NCI-H1105 (cell line): ENCODE measurements at places on chromosomes 3 and 15.
A peak's percentile ranks its signal among the peaks of the same experiment; 100 is the strongest.

GRCh38 chr3:153974614-153975013 is 146.6 kb upstream of the ARHGEF26 start:
- no peak for DNase-seq

DNA sequence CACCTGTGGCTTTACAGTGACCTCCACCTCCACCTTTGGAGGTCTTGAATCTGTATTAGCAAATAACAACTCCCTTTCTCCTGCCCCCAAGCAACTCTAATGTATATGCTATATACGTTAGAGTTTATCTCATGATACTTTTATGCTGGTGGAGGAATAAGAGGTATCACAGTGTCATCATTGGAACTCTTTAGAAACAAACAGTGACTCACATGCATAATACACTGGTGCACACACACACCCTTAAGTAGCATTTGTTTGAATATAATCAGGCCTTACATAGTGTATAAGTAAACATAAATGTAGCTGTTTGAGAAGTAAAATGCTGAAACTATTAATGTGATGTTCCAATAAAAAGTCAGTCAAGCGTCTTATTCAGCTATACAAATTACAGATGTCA is 280.2 kb upstream of the C2CD4B start:
- no peak for DNase-seq

DNA sequence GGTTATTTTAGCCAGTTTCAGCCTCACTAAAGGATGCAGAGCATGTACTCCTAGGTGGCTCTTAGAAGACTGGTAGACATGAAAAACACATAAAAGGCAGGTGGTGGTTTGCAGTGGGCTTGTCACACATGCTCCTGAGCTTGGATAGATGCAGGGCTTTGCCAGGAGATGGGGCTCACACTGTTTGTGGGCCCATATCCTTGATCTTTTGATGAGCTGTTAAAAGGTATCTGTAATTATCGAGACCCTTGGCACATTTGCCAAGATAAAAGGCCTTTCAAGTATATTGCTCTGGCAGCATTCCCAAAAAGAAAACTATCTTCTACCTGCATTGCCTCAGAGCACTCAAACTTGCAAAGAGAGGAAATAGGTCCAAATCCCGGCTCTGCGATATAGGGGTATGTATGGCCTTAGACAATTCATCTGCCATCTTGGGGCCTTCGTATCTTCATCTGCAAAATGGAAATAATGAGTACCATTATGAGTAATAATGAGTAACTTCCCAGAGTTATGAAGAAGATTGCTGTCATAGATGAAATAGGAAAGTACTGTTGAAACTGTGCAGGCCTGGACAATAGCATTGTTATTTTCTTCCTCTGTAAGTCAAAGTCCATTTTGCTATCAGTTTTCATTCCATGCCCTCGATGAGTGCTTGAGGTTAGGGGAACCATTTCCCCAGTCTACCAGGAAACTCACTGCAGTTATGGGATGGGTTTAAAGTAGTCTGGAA is 172.7 kb downstream of the SYNPR start:
- peak; percentile 40 for DNase-seq

GRCh38 chr3:112873632-112874031 is 27.0 kb upstream of the CD200R1L start:
- DNase-seq = no peak

DNA sequence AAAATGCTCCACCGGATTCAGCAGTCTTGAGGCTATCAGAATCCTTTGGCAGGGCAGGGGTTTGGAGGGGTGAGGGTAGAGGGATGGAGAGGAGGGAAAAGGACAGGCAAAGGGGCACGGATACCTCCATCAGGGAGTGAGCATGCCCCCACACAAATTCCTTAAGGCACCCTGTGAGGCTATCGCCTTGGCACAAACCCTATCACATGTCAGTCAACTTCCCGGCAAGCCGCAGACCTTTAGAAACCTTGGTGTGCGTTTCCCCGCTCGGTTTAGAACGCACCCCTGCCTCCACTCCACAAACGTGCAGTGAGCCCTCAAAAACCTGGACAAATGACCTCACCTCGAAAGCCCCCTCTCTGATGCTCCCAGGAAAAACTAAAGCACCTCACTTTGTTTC is 422 bp upstream of the SETMAR start:
- DNase-seq = no peak

DNA sequence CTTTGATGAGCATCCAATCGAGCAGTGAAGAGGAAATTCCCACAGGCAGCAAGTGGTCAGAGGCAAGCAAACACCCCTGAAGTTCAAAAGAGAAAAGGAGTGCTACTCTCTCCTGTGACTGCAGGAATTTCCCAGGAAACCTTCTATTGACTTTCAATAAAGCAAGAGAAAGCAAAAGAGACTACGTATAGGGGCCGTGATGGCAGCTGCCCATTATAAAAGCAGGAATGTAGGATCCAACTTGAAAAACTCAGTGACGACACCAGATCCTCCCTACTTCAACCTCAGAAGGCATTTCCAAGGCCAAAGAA is 53.1 kb upstream of the IP6K2 start:
- DNase-seq = no peak

GRCh38 chr3:103684904-103685303 is 1250.1 kb downstream of the ZPLD1 start:
- DNase-seq = peak; percentile 58

DNA sequence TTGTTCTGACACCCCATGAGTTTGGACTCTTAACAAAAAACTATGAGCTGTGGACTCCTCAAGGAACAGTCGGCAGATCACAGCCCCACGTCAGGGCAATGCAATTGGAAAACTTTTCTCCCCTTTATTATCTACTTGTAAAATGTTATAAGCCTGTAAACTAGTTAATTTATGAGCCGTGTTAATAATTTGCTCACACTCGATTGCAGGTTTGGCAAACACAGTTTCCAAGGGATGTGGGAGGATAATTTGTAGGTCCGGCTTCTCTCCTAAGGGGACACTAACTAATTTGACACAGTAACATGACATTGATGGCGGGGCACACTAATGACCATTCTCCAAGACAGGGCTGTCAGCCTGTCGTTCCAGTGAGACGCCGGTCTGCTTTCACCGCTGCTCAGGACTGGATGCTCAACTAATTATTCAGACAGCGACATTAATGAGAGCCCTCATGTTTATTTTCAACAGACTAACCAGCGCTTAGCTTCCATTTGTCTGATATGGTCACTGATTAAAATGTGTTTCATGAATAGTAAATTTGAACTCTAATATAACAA is 222.1 kb downstream of the FOXP1 start:
- no peak for DNase-seq

DNA sequence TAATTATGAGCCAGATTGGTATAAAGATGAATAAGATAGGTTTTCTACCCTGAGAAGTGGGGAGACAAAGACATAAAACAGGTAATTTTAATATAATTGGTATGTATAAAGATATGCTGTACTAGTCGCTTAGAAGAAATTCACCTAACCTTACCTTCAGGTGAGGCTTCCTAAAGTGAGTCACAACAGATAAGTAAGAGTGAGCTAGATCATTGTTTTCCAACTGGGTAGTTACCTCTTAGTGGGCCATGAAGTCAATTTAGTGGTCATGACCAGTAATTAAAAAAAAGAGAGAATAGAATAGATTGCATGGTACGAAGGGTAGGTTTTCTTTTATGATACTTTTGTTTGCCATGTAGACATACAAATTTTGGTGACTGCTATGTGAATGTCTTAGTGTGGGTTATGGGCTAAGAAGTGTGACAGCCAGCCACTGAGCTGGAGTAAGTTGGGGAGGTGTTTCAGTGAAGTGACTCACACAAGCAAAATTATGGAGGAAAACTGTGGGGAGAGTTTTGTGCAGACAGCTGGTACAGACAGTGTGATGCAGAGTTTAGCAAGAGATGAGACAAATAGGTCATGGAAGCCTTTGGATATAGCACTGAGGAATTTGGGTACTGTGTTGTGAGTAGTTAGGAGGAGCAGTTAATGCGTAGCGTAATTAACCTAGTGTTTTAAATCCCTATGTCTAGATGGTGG is 8.2 kb downstream of the TRNT1 start:
- no peak for DNase-seq

GRCh38 chr3:171255236-171255806 is 204.9 kb downstream of the TNIK start:
- DNase-seq = no peak

- no peak for DNase-seq
Observed at GRCh38 chr3:48400824-48401433, 28.9 kb downstream of the FBXW12 start.

DNA sequence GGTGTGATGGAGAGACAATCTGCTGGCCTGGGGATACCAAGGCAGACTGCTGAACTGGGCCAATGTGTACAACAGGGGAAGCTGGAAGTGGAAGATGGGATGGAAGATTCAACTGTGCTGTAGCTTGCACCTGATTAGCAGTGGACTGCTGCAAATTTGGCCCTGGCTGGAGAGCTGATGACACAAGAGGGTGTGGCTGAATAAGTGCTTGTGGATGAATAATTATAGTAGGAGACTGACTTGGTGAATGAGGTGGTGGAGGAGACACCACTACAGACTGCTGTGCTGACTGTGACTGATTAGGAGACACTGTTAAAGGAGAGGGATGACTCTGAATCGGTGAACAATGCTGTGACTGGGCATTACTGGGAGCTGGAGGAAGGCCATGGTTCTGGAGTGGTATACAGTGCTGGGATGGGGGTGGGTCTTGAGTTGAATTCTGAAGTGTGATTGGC is 52.5 kb downstream of the PHC3 start:
- DNase-seq = no peak

- no peak for DNase-seq
Observed at GRCh38 chr15:40590667-40591050, 3.4 kb upstream of the KNL1 start.

- DNase-seq = no peak
Observed at GRCh38 chr15:52234596-52235541, 43.7 kb upstream of the GNB5 start.
